ENCODE measurements at places on chromosomes 7 and 10. TPM values are rescaled to one million over a fixed set of nuclear protein-coding genes. Genes with fewer than 3 reads are reported as not detected.

- peak; percentile 95 for DNase-seq
These were observed 10.8 kb downstream of the TLX1 start for GRCh38 chr10:101141616-101142532.

DNA sequence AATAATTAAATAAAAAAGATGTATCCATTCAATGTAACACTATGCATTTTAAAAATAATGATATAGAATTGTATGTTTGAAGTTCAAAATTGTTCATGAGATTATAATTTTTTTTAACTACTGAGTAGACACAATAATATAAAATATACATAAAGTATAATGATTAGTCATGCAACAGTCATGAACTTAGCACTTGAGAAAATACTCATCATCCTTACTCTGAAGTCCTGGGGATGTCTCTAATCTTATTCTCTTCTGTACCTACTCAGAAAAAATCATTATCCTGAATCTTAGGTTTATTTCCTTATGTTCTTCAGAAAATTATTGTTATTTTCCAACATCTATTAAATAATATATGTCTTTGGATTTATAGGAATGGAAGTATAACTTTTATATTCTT is 26.4 kb upstream of the IKZF1 start:
- no peak for DNase-seq

DNA sequence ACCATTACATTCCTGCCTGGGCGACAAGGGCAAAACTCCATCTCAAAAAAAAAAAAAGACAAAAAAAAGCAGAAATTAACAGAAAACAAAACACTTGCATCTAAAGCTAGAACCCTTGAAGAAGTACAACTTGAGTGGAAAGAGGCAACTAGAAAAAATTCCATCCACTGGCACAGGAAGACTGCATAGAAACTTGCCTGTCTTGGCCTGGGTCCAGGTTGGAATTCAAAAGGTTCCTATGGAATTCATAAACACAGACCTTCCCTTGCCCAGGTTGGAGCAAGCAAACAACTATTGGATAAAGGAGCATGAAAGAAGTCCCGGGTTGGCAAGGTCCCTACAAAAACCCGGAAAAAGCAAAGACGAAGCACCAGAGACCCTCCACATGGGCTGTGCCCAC is 69.8 kb downstream of the CCDC71L start:
- no peak for DNase-seq

DNA sequence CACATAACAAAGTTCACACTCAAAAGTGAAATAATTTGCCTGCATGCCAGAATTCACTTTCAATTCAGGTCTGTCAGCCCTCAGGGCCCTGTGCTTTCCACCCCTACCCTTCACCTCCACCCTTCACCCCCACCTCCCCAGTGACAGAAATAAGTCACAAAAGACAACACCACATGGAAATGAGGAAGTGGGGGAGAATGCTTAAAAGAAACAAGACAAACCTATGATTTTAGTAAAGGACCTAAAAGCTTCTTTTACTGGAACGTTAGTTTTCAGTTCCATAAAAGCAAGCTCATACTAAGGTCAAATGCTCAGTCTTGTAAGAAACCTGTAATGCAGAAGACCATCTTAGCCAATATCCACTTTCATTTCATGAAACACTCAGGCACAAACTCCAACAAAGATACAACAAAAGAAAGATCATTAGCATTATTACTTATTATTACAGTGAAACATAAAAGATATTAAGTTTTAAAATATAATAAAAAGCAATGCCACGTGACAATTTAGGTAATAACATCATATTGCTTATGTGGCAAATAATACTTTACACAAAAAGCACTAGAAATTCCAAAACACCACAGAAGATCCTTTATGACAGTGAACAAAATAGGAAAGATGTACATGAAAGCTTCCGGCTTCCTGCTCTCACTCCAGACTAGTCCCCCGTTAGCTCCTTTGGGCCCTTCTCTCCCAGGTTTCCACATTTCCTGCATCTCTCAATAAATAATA is 112.1 kb downstream of the LMBR1 start:
- DNase-seq = no peak

DNA sequence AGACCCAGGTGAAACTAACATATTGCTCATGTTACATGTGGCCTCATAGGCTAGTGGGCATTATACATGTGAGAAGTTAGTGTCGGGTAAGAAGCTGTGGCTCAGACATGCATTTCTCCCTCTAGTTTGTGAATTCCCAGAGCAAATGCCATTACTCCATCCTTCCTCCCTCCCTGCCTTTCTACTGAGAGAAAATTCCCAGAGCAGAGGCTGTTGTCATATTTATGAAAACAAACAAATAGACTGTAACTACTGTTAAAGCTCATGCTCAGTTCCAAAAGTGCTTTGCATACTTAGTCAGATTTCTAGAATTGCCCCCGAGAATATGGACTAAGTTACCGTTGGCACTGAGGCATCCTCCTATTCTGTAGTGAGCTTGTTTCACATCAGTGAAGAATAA is 29.0 kb downstream of the ZNRF2 start:
- DNase-seq = no peak

GRCh38 chr10:112214298-112214926 is 30.8 kb upstream of the GPAM start:
- no peak for DNase-seq

GRCh38 chr7:105003275-105003674 is 10.7 kb upstream of the KMT2E start:
- DNase-seq = no peak

GRCh38 chr7:142240546-142240945 is 17.3 kb downstream of the PRSS58 start:
- DNase-seq = no peak

GRCh38 chr10:107010531-107010930 is 154.0 kb downstream of the SORCS1 start:
- DNase-seq = no peak

DNA sequence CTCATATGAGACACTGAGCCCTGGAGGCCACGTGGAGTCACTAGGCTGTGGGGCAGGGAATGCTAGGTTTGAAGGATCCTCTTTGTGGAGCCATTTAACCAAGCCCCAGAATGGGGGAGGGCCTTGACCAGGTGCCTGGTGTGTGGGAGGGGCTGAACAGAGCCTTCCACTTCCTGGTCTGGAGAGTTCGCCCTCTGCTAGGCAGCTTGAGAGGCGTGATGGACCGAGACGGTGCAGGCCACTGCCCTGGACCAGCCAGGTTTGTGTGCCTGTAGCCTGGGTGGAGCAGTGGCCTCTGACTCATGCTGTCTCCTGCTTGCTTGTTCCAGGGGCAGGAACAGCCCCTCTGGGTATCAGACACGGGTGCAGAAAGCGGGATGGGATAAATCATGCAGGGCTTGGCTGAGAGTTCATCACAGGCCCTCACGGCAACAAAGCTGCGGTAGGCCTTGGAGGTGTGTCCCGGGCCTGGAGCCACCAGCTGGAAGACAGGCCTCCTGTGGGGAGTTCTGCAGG is 27.4 kb downstream of the ADAMTS14 start:
- no peak for DNase-seq

The GPR141 gene
- 1.3 TPM for total RNA-seq

The ATXN7L1 gene
- 9.7 TPM for total RNA-seq

Measured in posterior vena cava (tissue), 2 donors.